ENCODE measurements at places on chromosomes 5 and 9.

DNA sequence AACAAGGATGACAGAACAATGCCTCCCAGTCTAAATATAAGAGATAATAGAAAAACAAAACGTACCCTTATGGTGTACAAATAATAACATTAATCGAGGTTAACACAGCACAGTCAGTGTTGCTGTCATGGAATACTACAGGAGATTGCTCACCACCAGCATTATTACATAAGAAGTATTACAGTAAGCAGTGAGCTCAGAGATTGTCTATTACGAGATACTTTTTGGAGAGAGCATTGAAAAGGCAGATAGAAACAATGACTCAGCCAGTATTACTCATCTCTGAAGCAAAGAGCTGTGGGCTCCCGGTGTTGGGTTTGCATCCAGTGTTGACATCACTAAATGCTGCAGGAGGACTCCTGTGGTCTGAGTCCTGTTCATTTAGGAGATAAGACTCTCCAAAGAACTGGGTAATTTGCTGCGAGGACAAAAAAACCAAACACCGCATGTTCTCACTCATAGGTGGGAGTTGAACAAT lies 191.9 kb upstream of the SEMA6A start:
- DNase-seq = no peak

DNA sequence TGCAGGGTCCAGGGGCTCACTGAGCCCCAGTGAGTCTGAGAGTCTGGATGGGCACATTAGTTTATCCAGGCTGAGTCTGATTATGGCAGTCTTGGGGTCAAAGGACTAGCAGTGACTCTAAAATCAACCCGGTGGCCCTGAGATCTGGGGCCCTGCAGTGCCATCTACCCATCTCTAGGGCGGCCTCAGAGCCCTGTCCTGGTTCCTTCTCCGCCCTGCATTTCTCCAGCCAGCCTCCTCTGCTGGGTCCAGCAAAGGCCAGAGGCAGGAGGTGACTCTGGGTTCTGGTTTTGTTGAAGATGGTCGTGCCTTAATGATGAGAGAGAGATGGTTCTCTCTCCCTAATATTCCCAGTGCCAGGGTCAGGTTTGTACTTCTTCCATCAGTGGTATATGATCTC lies 15.0 kb downstream of the DCANP1 start:
- DNase-seq = no peak

GRCh38 chr9:93110311-93110855 lies 14.4 kb downstream of the CARD19 start:
- no peak for DNase-seq

DNA sequence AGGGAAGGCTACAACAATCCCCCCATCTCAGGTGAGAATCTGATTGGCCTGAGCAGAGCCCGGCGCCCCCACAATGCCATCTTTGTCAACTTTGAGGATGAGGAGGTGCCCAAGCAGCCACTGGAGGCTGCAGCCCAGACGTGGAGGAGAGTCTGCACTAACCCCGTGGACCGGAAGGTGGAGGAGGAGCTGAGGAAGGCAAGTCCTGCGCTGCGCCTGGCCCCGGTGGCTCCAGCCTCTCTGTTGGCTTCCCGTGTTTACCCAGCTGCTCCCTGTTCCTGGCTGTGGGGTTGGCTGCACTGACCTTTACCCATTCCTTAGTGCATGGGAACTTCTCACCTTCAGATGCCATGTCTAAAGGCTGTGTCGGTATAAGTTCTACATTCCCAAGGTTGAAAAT lies 11.0 kb upstream of the CEL start:
- no peak for DNase-seq

DNA sequence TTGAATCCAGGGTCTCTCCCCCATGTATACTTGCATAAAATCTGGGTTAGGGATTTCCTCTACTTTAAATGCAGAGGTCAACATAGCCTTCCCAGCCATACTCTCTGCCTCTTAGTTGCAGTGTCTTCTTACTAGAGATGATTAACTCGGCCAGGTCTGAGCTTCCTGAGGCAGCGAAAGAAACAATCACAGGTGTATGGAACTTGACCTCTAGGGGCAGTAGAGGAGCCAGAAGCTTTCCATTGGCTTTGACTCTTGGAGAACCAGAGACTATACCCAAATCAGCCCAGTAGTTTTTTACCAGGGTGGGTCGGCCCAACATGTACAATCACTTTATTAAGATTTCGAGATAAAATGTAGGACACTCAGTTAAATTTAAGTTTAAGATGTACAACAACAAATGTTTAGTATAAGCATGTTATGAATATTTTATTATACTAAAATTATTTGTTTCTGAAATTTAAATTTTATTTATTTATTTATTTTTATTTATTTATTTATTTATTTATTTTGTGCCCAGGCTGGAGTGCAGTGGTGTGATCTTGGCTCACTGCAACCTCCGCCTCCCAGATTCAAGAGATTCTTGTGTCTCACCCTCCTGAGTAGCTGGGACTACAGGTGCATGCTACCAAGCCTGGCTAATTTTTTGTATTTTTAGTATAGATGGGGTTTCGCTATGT lies 48.0 kb upstream of the DMRT3 start:
- no peak for DNase-seq

GRCh38 chr9:34997379-34997781 lies 7.8 kb downstream of the DNAJB5 start:
- no peak for DNase-seq

DNA sequence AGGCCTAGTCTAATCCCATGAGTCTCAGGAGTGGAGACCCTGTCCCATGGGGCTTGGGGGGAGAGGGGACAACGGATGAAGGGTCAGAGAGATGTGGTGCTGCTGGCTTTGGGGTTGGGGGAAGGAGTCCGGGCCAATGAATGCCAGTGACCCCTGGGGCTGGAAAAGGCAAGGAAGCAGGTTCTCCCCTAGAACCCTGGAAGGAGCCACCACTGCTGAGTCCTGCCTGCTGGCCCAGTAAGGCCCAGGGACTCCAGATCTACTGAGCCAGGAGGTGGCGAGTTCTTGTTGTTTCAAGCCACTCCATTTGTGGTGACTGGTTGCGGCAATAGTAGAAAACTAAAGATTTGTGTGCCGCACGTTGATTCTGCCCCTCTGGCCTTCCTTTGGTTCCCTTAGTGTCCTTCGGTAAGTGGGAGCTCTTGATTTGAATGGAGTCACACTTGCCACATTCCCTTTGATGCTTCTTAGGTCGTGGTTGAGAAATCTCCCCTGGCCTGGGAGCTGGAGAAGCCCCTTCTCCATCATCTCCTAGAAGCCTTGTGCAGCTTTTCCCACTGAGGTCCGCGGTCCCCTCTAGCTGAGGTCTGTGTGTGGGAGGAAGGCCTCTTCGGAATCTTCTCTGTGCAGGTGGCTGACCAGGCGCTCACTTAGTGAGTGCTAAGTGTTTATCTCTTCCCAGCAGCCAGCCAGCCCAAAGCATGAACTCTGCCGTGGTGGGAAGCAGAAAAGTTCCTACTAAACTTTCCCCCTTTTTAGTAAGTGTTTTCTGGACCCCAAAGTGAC lies 9.0 kb downstream of the FCN1 start:
- DNase-seq = no peak

DNA sequence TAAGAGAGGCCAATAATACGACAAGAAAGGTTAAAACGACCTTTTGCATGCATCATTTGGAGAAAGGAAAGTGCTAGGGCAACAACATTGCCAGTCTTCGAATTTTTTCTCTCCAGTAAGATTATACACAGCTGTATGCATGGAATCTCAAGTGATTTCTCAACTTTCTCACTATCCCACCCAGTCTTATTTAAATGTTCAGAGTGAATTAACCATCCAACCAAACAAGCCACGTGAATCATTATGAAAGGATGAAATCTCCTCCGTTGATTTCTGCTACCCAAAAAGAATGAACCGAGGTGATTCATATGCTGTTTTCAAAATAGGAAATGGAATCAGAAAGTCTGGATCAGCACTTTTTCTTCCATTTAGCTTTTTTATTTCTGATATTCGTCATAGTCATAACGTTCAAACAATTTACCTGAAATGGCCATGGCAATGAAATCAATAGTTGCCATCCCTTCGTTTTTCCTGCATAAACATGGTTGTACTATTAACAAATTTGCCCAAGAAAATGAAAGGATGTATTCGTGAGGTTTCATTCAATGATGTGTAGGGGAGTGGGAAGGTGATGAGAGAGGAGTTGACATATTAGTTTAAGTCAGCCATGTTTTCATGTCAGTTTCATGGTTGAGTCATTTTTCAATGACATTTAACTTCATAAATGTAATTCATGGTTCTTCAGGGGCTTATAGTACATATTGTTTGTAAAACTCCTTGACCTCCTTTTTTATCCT lies 170.9 kb upstream of the WWC1 start:
- no peak for DNase-seq

All from amniotic stem cell (primary cell).